Stimulated activated CD4-positive, alpha-beta T cell treated with anti-CD3 and anti-CD28 coated beads, TNF-alpha, amount 100 ng/mL, for 1 hour (primary cell): ENCODE measurements at places on chromosomes 2 and 18.
A peak's percentile ranks its signal among the peaks of the same experiment; 100 is the strongest.

- DNase-seq, result no peak
These were observed 317.3 kb downstream of the RBM43 start for GRCh38 chr2:150944315-150944714.

DNA sequence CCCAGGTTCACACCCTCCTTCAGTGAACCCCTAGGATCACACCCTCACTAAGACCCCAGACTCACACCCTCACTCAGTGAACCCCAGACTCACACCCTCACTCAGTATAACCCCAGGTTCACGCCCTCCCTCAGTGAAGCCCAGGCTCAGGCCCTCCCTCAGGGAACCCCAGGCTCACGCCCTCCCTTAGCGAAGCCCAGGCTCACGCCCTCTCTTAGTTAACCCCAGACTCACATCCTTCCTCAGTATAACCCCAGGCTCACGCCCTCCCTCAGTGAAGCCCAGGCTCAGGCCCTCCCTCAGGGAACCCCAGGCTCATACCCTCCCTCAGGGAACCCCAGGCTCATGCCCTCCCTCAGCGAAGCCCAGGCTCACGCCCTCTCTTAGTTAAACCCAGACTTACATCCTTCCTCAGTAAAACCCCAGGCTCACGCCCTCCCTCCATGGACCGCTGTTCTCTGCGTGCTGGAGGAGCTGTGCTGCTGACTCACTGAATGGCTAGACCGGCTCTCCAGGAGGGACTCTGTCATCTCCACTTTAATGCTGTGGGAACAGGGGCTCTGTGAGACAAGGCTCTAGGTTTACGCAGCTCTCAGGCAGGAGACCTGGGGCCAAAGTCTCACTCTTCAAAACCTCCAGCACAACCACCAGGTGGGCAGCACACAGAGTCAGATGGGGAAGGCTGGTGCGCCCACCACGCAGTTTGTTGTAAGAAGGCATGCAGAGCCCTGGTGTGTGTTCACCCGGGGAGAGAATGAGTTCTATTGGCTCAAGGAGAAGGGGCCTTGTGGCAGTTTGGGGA, 506.9 kb upstream of the MYT1L start:
- no peak for DNase-seq

GRCh38 chr2:126975671-126976655, 77.3 kb downstream of the TEX51 start:
- no peak for DNase-seq

DNA sequence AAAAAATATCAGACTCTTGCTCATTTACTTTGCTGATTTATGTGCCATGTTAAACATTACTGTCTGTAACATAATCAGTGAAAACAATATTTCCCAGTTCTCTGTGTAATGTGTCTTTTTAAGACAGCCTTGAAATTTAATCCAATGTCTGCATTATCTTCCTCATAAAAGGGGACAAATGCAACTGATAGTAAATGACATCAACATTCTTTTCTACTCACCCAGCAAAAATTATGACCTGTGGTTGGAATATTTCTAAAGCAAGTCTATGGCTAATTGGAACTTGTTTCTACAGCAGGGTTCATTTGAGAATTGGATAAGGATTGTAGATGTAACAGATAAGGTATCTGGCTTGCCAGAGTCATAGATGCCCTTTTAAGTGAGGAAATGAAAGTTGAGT, 34.8 kb downstream of the C1D start:
- DNase-seq, result no peak

DNA sequence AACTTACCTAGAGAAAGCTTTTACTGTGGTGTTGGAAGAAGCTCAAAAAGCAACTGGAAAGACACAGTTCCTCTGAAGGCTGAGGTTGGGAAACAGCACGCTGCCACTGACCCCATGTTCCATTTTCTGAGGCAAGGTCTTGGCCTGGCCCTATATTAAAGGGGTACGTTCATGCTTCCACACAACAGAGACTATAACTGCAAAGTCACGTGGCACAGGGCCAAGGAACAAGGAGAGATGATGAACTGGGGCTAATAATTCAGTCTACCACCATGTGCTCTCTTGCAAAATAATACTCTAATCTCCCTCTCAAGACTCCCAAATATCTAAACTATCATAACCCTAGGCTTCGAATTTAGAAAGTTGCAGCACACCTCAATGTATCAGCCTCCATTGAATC, 381.6 kb downstream of the DSEL start:
- DNase-seq, result no peak

DNA sequence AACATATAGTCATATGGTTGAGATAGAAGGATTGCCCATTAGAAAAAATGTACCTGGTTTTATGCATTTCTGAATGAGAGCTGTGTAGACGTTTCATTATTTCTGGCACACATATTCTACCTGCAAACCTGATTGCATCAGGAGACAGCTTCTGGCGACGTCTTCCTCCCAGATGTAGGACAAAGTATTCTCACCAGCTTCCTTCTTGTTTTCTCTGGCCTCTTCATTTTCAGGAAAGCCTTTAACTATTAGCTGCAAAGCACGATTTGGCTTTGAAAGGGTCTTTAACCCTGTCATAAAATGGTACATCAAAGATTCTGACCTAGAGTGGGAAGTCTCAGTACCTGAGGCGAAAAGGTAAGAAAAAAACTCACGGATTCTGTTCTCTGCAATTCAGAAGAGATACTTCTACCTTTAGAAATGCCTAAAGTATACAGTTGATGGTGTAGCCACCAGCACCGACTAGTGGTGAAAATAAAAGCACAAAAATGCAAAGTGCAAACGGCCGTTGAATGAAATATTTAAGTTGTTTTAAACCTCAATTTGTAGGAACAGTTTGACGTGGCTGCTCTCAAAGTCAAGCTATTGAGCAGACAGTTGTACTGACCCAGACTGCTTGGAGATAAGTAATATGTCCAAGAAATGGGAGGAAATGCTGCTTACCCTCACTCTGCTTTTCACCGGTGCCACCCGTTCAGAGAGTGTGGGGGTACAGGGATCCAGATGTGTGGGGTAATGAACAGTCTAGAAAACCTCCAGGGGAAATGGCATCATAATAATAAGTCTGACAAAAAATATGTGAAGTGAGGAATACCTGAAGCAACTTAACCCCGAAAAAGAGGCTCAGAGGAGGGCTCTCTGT, 20.2 kb downstream of the IL18RAP start:
- peak; percentile 25 for DNase-seq

- no peak for DNase-seq
These were observed 38.8 kb downstream of the LIMS1 start for GRCh38 chr2:108573061-108573460.
